H1 (cell line): ENCODE measurements at places on chromosomes 5 and 9.

DNA sequence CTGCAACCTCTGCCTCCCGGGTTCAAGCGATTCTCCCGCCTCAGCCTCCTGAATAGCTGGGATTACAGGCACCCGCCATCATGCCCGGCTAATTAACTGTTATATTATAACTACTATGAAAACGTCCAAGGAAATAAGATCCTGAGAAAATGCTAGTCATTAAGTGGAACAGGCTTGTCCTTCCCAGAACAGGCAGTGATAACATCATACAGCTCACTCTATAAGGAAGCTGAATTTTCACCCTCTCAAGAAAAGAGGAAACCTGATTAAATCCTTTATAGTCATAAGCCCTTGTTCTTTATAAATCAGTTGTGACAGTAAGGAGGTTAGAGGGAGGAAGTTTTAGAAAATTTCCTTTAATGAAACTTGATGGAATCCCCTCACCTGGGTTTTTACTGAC, 163.9 kb upstream of the CLINT1 start:
- no peak for DNase-seq

GRCh38 chr9:18452276-18452675, 21.7 kb upstream of the ADAMTSL1 start:
- no peak for DNase-seq

DNA sequence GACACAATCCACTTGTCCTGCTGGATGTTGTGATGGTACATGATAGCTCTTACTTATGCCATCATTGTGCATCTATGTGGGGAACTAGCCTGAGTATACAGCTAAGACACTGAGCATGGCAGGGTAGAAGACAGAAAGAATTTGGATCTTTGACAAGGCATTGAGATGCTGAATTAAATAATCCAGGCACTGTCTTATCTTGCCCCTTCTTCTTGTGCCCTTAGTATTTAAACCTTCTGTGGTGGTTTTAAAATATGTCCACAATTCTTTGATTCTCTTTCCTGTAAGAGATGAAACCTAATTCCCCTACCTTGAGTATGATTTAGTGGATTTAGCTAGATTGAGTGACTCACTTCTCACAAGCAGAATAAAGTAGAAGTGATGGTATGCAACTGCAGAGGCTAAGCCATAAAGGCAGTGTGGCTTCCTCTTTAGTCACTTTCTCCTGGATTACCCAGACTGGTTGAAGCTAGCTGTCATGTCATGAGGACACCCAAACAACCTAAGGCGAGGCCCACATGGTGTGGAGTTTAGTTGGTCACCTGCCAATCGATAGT, 174.0 kb upstream of the NREP start:
- DNase-seq: no peak

- DNase-seq: no peak
Observed at GRCh38 chr9:114169952-114170770, 14.8 kb downstream of the COL27A1 start.

DNA sequence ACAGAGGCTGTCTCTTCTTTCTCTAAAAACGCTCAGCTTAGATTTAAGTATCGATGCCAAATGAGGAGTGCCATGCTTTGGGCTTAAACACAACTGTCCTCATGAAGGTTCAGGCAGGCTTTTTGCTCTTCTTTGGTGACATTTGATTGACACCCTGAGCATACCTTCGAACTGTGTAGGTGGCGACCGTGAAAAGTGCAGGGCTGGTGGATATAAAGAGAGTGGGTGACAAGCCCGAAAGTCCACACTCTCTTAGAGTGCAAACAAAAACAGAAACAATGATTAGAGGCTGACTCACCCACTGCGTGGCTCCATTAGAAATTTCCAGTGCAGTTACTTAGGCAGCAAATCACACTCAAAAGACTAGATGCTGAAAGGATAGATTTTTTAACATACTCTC, 141.7 kb downstream of the SYK start:
- DNase-seq: no peak

DNA sequence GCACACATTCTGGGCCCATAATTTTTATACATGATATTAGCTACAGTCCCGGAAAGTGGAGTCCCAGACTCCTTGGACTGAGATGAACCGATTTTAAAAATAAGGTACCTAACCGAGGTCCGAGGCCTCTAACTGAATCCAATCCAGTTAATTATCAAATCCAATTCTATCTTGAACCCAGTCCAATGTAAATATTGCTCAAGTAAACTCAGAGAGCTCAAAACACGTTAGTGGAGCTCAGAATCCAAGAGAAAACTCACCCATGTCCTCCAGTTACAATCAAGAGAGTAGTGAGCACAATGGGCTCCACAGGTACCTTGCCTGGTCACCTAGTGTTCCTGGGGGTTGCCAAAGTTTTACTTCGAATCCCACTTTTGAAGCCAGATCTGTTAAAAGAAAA, 37.9 kb upstream of the DIRAS2 start:
- DNase-seq: no peak

GRCh38 chr5:113124265-113124664, 147.7 kb downstream of the DCP2 start:
- DNase-seq: no peak

DNA sequence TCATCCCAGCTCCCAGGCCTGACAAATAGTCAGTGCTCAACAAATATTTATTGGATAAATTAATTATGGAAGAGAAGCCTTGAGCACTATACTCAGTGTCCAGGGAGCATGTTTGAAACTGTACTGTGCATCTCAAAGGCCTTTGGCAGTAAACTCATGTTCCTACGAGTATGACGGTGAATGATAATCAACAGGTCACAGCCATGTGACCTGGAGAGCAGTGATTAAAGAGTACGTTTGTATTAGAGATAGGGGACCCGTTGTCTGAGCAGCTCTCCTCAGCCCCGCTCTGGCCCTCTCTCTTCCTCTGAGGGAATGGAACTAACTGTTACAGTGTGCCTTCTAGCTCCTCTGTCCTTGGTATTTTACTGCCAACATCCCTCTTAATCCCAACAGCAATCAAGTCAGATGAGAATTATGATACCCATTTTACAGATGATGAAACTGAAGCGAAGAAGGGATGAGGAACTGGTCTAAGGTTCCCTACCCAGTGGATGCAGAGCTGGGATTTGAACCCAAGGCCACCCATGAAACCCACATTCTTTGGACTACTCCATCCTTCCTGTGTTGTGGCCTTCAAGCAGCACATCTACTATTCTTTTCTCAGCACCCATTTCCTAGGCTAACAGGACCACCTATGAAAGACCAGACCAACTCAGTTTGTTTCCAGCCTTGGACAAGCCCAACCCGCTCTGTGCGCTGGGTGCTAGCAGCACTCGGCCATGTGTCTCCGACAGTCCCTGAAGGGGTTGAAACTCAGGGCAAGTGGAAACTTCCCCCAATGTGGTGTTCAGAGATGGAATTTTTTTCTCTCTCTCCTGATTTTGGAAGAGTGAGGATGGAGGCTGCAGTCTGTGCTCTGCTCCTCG, 34.9 kb downstream of the SPRY4 start:
- DNase-seq: no peak

- DNase-seq: no peak
Observed at GRCh38 chr5:159901772-159902171, 14.5 kb upstream of the ADRA1B start.

DNA sequence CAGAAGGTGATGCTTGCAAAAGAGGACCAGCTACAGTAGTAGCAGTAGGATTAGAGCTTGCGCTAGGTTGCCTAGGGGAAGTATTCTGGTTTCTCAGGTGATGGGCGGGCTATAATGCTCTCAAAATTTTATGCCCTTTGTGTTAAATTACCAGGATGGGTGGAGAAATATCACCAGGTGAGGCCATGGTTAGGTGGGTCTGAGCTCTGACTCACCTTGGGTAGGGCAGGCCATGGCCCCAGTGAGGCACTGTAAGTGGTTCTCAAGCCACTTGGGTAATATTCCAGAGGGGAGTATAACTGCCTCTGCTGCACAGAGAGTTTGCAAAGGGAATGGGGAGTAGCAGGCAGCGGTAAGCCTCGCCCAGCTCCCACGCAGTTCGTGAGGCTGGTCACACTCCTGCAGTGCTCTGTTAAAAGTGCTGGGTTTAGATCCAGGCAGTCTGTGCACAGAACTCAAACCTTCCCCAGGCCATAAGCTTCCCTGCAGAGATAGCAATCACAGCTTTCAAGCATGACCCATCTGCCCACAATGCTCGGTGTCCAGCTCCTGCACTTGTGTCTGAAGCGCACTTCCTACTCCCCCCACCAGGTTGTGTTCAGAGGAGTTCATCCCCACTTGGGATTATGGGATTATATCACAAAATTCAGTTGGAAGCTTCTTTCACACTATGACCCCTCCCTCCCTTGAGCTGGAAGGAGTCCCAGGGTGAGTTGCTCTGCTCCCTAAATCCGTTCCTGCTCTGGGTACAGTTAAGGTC, 575.0 kb downstream of the CHSY3 start:
- no peak for DNase-seq

DNA sequence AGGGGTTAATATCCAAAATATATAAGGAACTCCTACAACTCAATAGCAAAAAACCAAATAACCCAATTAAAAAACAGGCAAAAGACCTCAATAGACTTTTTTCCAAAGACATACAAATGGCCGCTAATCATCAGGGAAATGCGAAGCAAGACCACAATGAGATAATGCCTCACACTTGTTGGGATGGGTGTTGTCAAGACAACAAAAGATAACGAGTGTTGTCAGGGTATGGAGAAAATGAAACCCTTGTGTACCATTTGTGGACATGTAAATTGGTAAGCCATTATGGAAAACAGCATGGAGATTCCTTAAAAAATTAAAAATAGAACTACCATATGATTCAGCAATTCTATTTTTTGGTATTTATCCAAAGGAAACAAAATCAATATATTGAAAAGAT, 620.2 kb downstream of the ACTL7B start:
- DNase-seq: no peak

DNA sequence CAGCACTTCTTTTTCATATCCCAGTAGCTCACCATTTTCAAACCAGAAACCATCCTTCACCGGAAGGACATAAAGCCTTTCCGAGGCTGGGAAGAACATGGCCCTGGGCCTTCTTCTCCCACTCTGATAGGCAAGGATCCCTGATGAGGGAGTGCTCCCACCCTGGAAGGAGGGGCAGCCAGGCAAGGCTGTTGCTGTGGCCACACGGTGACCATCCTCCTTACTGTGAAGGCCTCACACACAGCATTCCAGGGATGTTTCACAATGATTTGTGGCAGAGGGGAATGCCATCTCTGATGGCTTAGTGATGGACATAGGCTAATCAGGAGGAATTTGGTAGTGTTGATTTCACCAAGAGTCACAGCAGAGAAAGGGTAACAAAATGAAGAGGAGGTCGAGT, 130.7 kb downstream of the ADAMTS12 start:
- no peak for DNase-seq

GRCh38 chr9:133344071-133344470, 3.9 kb downstream of the MED22 start:
- no peak for DNase-seq

- DNase-seq: no peak
Observed at GRCh38 chr9:121368745-121369144, 1.3 kb downstream of the STOM start.

GRCh38 chr5:170431571-170431970, 42.4 kb upstream of the KCNMB1 start:
- DNase-seq: no peak

GRCh38 chr5:175824676-175825075, 46.7 kb upstream of the CPLX2 start:
- no peak for DNase-seq

- DNase-seq: no peak
Observed at GRCh38 chr5:36365896-36366295, 64.2 kb upstream of the RANBP3L start.

DNA sequence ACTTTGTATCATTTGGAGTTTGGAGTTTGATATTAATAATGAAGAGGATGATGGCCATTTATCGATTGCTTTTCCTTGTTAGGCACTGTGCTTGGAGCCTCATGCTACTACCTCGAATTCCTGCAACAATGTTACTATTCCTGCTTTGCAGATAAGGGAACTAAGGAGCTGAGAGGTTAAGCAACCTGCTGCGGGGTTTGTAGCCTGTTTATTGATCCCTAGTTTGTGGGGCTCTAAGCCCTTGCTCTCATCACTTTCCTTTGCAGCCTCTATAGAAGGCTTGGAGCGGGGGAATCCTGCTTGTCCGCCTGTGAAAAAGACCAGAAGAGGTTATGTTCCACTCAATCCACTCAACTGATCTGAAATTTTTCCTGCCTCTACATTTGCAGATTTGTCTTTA, 15.8 kb downstream of the ARHGEF28 start:
- DNase-seq: no peak

DNA sequence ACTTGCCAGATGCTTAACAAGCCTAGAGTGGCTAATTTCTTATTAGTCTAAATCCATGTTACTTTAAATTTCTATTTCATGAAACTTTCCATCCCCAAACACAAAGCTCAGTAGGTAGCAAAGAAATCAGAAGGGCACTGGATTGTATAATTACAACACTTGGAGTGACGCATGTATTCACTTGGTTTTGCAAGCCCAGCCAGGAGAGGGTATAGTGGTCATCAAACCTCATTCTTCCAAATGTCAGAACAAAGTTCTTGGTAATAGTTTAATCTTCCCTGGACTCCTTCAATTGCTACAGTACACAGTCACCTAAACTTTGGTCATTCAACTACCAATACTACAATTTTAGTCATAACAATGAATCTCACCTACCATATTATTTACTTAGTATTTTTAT, 112.1 kb downstream of the SEMA6A start:
- DNase-seq: no peak

DNA sequence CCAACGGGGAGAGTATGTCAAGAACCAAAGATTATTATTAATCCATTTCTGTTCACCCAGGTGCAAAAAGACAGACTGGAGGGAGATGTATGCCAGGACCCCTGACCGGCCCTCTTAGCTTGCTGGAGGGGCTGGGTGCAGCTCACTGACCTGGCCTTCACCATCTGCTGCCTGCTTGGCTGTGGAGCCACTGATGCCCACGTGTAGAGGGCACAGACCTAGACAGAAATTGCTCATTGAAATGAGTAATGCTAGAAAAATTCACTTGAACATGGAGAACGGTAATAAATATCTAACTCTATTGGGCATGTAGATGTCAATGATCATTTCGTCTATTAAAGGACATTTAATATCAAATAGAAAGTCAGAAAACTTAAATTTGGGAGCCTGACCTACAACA, 58.8 kb upstream of the ERCC6L2 start:
- no peak for DNase-seq

DNA sequence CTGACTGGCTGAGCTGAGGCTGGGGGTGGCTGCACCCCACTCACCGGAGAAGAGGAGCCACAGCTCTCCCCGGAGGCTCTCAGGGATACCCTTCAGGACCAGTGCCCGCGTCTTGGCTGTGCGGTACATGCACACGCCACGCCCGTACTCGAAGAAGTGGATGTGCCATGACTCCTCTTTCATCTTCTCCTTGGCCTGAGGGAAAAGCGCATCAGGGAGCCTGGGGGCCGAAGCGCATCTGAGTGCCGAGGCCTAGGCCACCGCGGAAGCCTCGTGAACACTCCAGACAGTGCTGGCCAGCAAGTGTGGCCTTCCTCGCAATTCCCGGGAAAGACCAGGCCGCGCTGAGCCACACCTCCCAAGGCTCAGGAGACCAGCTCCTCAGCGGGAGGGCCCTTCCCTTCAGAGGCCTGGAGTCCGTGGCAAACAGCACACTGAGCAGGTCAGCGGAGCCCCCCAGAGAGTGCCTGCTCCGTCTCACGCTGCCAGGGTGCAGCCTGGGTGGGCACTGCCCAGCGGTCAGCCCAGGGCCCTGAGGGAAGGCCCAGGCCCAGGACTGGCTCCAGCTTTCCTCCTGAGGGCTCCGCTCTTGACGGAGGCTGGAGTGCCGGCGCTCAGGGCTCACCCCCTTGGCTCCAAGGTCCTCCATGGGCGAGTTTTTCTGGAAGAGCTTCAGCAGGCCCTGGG, 20.5 kb upstream of the MRNIP start:
- no peak for DNase-seq
